CD4-positive, alpha-beta memory T cell (primary cell): ENCODE measurements at places on chromosomes 13 and 19.

- no peak for DNase-seq
Measured at GRCh38 chr13:110055089-110055488, 251.9 kb downstream of the COL4A1 start.

- no peak for DNase-seq
Measured at GRCh38 chr19:49999371-50000010, 25.7 kb downstream of the VRK3 start.

DNA sequence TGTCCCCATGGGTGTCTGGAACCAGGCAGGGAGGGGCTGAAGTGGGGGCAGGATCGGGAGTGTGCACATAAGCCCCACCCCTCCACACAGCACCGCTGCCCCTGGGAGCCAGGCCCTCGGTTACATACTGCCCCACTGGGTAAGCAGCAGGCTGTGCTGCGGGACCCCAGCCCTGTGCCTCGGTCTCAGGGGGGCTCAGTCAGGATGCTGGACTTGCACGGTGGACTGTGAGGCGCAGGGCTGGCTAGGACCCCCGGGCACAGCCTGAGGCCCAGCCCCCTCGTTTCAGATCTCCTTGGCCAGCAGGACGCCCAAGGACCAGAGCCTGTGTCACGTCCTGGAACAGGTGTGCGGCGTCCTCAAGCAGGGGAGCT lies 16.3 kb downstream of the MPND start:
- DNase-seq = no peak

GRCh38 chr13:97212601-97213040 lies 9.5 kb upstream of the MBNL2 start:
- DNase-seq = no peak

DNA sequence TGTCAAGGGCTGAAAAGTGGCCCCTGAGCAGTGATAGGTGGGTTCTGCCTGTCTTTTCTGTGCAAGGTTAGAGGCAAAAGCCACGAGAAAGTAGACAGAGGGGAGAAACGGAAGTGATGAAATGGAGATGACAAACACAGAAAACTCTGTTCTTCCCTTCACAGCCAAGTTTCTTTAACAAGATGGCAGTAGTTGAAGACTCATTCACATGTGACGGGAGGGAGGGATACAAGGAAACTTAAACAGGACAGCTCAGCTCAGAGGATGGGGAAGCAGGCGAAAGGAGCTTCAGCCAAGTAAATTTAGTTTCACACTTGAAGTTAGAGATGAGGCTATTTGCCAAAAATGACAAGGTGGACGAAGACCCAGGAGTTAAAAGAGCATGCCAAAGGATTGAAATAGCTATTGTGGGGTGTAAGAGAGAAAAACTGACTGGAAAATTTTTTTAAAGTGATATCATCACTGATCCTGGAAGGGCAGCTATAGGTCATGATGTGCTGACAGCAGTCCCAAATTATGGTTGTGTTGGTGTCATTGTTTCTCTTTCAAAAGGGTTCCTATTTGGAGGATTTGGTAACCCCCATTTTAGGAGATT lies 347.9 kb downstream of the EFNB2 start:
- DNase-seq = no peak

GRCh38 chr13:110944121-110944967 lies 29.5 kb upstream of the ANKRD10 start:
- peak; percentile 4 for DNase-seq

DNA sequence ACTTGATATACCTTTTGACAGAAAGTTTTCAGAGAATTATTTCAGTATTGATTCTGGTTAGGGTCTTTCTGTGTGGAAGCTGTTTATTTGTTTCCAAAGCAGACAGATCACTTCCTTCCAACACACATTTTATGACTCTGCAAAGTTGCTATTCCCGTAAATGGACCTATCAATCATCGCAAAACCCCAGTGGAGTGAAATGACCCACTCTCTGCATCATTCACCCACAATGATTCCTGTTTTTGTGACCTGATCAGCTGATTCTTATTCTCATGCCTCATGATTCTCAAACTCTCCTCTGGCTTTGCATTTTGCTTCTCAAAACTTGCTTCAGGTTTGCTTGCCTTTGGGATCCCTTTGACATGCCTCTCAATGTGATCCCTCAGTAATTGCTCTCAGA lies 453.7 kb downstream of the PCDH17 start:
- no peak for DNase-seq

DNA sequence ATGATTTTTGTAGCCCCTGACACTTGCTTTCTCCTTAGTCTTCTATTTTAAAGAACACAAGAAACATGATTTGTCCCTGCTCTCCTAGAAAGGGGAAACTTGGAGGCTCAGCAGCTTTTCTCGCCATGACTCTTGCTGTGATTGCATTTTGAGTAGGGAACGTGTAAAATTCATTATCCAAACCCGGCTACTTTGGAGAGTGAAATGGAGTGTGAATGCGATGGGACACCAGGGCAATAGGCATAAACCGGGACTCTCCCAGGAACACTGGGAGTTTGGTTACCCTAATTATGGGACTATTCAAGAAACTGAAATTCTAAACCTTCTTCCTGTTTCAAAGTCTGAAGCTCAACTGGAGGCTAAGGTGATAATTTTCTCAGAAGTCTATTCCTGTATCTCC lies 181.7 kb upstream of the RFC3 start:
- no peak for DNase-seq

DNA sequence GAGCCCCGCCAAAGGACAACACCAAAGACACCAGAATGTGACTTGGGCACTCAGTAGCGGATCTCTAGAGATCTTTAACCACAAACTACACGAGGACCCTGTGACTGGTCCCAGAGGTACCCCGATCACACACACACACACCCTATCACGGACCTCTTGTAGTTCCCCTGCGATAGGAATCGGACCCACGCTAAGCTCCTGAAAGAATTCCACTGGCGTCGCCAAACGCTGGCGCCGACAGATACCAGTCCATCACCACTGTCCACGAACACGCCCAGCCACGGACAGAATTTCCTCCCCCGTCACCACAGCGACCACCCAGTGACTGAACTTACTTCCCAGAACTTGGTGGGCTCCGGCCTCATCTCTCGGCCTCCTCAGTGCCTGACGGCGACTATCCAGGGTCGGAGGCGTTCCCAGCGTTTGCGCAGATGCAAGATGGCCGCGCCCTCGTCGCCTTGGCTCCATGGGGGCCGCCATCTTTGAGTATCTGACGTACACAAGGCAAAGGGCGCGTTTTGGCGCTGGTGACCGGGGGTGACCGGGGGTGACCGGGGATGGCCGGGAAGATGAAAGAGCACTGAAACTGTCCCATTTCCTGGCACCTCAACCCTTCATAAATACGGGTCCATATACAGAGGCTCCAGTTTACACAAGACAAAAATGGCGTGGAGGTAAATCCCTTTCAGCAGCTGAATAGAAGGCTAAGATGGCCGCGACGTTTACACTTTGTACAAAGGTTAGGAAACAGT lies at the start of gene ZNF615:
ZNF615 (minus strand) TSS at position 406 of the 752 bp plus-strand sequence. CDS start 4,500 bp downstream, outside the sequence.
- peak; percentile 83 for DNase-seq

DNA sequence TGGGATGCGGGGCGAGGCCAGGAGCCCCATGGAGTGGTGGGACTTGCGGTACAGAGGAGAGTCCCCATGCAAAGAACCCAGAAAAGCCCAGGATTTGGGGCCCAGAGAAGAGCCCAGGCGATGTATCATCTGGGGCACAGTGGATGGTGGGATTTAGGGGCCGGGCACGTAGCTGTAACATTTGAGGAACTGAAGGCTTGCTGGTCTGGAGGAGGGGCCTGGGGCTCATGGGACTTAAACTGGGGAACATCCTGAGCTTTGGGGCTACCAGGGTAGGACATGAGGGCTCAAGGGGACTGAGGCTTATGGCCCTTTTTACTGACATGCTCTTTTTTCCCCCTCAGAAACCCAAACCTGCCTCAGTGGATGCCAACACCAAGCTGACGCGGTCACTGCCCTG lies 13.5 kb downstream of the MED25 start:
- no peak for DNase-seq

DNA sequence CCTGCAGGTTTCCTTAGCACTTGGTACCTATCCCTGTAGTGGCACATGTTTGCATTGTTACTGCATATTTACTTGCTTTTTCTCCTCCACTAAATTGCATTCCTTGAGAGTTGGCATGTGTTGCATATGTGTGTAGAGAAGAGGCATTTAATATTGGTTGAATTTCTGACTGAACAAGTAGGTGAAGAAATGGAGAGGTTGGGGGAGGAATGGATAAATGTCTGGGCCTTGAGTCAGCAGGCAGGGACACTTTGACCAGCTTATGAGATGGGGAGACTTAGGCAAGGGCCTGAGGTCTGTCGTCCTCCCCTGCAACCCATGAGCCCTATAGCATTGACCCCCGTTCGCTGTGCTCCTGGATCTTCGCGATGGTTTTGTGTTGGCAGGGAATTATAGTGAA lies 2.0 kb upstream of the GPR18 start:
- DNase-seq = no peak

DNA sequence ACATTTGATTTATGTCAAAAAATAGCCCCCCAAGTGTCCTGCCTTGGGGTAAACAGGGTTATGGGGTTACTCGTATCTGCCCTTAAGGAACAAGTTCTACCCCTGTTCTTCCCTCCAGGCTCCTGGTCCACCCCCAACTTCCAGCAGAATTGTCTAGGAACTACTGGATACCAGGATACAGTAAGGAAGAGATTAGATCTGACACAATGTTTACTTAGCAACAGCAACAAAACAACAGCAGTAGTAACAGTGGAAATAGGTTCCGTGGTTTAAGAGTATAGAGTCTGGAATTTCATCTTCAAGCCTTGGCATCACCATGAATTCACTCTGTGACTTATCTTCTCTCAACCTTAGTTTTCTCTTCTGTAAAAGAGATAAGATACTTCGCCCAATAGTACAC lies 1.7 kb upstream of the FAM98C start:
- no peak for DNase-seq

GRCh38 chr13:35765941-35766340 lies 289.5 kb upstream of the MAB21L1 start:
- DNase-seq = no peak

GRCh38 chr19:55594996-55595545 lies 4.2 kb downstream of the FIZ1 start:
- no peak for DNase-seq

GRCh38 chr13:40969169-40969901 lies 49.8 kb downstream of the ELF1 start:
- DNase-seq = no peak

DNA sequence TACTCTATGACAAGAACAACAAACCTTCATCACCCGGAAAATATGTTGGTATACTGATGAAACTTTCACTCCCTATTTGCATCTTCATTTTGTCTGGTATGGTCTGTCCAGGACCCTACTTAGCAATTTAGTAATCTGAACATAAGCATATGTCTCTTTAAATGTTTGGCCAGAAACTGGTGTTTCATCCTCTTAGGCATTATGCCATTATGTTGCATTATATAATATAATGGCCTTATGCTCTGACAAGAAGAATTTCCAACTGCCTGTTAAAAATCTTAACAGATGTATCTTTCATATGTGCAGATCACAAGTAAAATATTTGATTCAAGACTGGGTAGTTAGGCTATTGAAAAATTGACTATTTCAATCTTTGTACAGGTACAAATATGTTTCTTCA lies 610.6 kb upstream of the PRR20A start:
- DNase-seq = no peak

DNA sequence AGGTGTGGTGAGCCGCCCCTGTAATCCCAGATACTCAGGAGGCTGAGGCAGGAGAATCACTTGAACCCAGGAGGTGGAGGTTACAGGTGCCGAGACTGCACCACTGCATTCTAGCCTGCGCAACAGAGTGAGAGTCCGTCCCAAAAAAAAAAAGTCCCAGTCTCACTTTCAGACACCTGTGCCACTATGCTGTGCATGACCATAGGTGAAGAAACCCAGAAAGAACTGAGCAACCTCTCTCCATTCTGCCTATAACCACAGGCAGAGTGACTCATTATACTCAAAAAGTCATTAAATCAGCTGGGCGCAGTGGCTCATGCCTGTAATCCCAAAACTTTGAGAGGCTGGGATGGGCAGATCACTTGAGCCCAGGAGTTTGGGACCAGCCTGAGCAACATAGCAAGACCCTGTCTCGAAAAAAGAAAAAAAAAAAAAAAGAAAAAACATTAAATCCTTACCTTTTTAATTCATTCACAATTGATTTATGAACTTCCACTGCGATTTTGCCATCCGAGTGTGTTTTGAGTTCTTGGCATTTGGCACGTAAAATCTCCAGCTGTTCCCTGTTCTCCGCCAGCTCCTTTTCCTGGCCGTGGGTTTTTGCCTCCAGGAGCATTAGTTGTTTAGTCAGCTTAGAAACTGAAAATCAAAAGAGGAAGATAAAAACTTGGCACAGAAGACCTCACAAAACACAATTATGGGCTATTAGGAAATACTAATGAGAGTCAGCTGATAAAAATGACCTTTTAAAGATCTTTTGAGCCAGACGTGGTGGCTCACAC lies 45.5 kb upstream of the SLC7A9 start:
- DNase-seq = no peak

- DNase-seq = no peak
Measured at GRCh38 chr13:77714119-77714755, 16.8 kb downstream of the SLAIN1 start.

- DNase-seq = no peak
Measured at GRCh38 chr13:66950666-66951065, 279.5 kb downstream of the PCDH9 start.

GRCh38 chr13:112991609-112992008 lies 22.6 kb downstream of the MCF2L start:
- no peak for DNase-seq

GRCh38 chr19:2615782-2616181 lies 86.7 kb downstream of the GNG7 start:
- no peak for DNase-seq

DNA sequence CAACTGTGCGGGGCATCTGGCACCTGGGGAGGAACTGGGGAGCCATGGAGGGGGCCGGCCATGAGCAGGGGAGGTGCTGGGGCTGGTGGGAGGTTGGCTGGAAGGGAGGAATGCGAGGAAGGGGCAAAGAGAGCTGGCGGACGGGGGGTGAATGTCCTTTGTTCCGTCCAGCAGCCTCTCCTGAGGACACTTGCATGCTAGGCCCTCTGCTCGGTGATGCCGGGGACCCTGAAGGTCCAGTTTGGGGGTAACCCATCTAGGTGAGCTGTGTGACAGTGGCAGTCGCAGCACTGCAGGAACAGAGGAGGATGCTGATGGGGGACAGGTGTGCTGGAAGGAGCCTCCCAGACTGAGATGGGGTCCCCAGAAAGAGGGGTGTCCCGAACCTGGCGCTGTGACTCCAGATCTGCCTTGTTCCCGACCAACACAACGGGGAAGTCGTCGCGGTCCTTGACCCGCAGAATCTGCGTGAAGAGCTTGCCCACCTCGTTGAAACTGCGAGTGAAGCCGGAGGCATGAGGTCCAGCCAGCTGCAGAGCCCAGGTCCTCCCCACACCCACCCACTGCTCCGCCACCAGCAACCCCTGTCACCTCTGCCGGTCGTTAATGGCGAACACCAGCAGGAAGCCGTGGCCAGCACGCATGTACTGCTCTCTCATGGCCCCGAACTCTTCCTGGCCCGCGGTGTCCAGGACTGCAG lies 3.6 kb downstream of the RRAS start:
- DNase-seq = no peak
